Muscle of leg (tissue), 16 donors: ENCODE measurements at places on chromosomes 1 and 21. TPM values are rescaled to one million over a fixed set of nuclear protein-coding genes. Genes with fewer than 3 reads are reported as not detected.

GRCh38 chr1:17248781-17249180 lies at the start of gene PADI3:
Gene PADI3 (plus strand): TSS chr1:17249098. CDS start chr1:17249138, 40 bp downstream.
- no peak for DNase-seq

DNA sequence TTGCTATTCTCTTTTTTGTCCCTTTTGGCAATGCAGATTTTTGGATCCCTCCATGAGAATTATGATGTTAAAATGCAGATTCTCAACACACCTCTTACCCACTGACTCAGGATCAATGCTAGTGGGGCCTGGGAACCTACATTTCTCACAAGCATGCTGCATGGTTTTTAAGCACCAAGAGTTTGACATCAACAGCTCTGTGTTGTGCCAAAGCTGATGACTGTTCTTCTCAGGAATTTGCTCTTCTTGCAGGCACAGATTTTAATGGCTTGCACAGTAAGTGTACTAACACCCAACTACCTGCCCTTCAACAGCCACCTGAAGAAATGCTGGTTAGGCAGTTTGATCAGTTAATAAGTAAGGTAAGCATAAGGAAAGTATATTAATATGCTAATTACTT lies 468.7 kb downstream of the PTBP2 start:
- no peak for DNase-seq

GRCh38 chr1:107590087-107590486 lies 374.9 kb downstream of the VAV3 start:
- DNase-seq: no peak

Gene VWA5B1
- total RNA-seq: 0.04 TPM

Gene SMG5
- 42.8 TPM for total RNA-seq

Gene NHLH2
- not detected for total RNA-seq

Gene AK5
- 6.0 TPM for total RNA-seq

Gene PBX1
- total RNA-seq: 42.7 TPM

Gene TRIM17
- total RNA-seq: 0.27 TPM

Gene SYDE2
- 8.3 TPM for total RNA-seq
